ENCODE measurements at places on chromosomes 1 and 21.
A peak's percentile ranks its signal among the peaks of the same experiment; 100 is the strongest.

DNA sequence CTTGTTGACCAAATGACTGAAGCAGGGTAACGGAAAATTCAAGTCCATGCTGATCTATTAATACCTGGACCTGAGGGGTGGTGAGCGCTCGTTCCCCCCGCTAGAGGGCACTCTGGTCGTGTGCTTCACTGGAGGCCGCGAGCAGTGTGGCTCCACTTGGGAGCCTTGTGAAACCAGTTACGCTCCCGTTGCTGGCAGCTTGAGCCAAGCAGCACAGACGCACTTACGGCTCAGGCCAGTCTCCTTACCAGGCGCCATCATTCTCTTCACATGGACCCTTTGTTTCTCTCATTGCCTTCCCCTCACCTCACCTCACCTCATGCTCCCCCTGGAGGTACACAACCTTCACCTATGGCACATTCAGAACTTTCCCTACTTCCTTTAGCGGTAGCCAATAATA lies 49.7 kb upstream of the TSPAN2 start:
- peak; percentile 86 for DNase-seq

GRCh38 chr1:225766967-225767633 lies 10.5 kb upstream of the SRP9 start:
- peak; percentile 85 for DNase-seq

DNA sequence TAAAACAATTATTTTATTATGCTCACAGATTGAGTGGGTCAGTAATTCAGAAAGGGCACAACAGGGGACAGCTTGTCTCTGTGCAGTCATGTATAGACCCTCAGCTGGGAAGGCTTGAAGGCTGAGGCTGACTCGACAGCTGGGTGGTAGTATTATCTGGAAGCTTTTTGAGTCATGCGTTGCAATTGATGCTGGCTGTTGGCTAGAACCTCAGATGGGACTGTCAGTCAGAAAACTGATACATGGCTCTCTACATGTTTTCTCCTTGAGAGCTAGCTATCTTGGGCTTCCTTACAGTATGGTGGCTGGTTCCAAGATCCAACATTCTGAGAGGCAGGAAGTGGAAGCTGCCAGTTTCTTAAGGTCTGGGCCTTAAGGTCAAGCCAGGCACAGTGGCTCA lies 61.5 kb upstream of the SELENON start:
- no peak for DNase-seq

DNA sequence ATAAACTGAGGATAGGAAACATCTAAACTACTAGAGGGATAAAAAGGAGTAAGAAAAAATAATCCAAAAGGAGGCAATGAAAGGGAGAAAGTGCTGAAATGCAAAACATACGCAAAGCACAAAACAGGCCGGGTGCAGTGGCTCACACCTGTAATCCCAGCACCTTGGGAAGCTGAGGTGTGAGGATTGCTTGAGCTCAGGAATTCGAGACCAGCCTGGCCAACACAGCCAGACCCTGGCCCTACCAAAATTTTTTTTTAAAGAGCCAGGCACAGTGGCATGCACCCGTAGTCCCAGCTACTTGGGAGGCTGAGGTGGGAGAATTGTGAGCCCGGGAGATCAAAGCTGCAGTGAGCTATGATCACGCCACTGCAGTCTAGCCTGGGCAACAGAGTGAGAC lies 10.5 kb downstream of the SPOCD1 start:
- no peak for DNase-seq

DNA sequence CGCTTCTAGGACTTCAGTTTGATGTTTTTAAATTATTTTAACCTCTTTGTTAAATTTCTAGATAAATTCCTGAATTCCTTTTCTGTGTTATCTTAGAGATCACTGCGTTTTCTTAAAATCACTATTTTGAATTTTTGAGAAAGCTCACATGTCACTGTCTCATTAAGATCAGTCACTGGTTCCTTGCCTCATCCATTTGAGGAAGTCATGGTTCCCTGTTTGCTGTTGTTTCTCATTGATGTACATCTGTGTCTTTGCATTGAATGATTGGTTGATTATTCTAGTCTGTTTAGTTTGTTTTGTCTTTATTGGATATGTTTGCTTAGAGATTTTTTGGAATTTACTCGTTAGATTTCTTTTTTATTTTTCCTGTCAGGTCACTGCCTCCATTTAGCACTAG lies 50.1 kb downstream of the CRP start:
- DNase-seq = no peak

GRCh38 chr1:184051138-184051484 lies 419 bp upstream of the TSEN15 start:
- DNase-seq = no peak

- no peak for DNase-seq
These were observed 23.8 kb upstream of the CENPF start for GRCh38 chr1:214579183-214579582.

DNA sequence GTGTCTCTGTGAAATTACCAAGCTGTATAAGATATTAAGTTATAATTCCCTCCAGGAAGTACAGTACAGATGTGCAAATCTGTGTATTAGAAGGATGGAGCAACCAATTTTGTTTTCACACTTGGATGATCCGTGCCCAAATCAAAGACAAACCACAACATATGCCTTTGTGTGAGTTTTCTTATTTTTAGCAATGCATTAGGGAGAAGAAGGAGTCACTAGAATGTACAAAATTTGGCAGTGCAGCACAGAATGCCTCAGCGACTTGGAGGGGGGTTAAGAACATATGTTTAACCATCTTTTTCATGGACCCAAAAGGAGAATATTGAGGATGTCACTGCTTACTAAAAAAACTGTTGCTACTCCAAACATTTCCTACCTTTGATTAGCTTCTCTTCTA lies 45.3 kb downstream of the DAB1 start:
- no peak for DNase-seq

DNA sequence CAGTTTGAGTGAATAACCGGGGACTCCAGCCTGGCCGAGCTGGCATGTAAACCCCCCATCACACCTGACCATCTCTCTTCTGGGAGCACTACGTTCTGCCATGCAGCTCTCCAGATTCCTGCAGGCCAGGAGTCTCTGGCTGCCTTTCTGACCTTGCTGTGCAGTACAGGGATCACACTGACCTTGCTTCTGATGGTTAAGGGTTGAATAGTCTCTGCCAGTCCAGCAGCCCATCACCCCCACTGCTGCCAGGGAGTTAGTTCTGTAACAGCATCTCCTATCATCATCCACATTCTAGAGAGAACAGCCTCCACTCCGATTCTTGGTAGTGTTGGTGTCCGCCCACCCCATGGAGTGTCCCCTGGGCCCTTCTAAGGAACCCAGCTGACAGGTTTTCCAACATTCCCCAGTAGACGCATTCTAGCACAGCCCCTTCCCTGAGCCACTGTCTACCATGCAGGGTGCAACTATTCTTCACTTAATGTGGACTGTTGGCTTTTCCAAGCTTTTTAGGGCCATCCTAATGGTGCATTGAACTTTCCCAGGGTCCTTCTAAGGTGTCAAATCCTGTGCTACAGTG lies 109.8 kb downstream of the RIPK4 start:
- no peak for DNase-seq

GRCh38 chr1:76430531-76430930 lies 356.0 kb downstream of the ST6GALNAC3 start:
- no peak for DNase-seq

GRCh38 chr1:6093611-6094010 lies 47.9 kb downstream of the KCNAB2 start:
- DNase-seq = no peak

- no peak for DNase-seq
These were observed 71.7 kb downstream of the APP start for GRCh38 chr21:26098772-26099397.

GRCh38 chr1:151314137-151314875 lies 12.9 kb downstream of the PI4KB start:
- peak; percentile 13 for DNase-seq
